GM04503 (cell line): ENCODE measurements at places on chromosomes 7 and 10.

DNA sequence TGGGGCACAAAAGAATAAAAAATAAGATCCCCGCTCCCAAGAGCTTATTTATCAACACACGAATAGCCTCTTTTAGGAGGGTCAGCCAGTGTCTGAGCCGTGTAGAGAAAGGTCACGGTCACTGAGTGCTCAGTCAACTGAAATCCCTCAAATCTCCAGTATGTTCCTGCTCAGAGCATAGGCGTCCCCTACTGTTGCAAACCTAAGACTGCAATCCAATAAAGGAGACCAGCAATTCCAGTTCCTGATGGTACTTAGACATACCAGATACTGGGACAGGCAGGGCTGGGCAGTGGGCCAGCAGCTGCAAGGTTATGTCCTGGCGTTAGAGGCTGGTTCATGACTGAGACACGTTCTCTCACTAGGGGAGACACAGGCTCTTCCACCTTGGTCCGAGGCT, 93.6 kb downstream of the CACNB2 start:
- DNase-seq: no peak

GRCh38 chr10:77849039-77849664, 77.4 kb downstream of the DLG5 start:
- no peak for DNase-seq

- no peak for DNase-seq
These were observed 3.9 kb downstream of the MTERF1 start for GRCh38 chr7:91876391-91877133.

GRCh38 chr10:132577350-132578003, 39.9 kb downstream of the INPP5A start:
- DNase-seq: no peak

DNA sequence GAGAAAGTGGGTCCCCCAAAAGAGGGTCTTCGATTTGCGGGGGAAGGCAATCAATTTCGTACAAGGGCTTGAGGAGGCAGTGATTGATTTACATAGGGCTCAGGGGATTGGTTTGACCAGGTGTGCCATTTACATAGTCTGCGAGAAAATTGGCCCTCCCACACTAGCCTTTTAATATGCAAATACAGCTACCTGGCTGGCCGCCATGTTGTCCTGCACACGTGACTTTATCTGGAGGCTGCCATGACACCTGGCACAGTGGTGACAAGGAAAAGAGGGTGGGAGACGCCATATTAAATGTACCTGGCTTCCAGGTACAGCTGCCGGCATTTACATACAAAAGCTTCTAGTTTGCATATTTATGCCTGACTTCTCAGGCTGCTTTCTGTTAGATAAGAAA, 1577.2 kb upstream of the LRRTM3 start:
- no peak for DNase-seq

DNA sequence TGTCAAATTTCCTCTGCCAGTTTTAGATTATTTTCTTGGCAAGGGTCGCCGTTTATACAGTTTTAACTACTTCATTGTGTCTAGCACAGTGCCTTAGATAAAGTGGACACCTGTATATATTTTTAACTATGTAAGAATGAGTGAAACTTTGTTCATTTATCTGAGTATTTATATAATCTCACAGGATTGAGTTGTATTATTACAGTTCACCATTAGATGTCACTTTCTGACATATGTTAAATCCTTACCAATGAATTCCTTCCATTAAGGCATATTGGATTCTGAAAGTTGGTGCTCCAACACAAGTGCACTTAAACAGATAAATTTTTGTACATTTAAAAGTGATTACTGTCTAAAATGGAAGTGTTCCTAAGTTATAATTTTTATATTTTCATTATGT, 43.0 kb downstream of the ZMYND11 start:
- no peak for DNase-seq

GRCh38 chr10:49167425-49168170, 20.6 kb downstream of the TMEM273 start:
- no peak for DNase-seq

- no peak for DNase-seq
These were observed 16.7 kb downstream of the SKIDA1 start for GRCh38 chr10:21508706-21509331.

- peak; percentile 81 for DNase-seq
These were observed 35.8 kb upstream of the ELN start for GRCh38 chr7:73992101-73992562.

- no peak for DNase-seq
These were observed 232.2 kb downstream of the TMEM178B start for GRCh38 chr7:141306081-141306480.

DNA sequence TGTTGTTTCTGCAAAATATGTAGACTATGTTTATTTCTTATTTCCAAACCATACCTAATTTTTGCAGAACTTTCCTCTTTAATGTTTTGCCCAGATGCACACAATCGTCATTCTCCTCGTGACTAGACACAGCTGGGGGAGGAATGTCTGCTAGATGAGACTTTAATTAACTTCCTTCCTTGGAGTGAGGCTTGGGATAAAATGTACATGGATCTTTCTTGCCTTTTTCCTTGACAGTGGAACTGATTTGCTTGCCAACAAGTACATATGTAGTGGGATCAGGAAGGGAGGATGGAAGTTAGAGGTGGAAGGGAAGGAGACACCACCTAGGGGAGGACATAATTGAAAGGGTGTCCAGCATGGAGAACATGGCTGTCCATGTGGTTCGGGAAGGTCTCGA, 172.5 kb downstream of the VTI1A start:
- no peak for DNase-seq

- no peak for DNase-seq
These were observed 44.9 kb downstream of the MINDY3 start for GRCh38 chr10:15815242-15815885.

DNA sequence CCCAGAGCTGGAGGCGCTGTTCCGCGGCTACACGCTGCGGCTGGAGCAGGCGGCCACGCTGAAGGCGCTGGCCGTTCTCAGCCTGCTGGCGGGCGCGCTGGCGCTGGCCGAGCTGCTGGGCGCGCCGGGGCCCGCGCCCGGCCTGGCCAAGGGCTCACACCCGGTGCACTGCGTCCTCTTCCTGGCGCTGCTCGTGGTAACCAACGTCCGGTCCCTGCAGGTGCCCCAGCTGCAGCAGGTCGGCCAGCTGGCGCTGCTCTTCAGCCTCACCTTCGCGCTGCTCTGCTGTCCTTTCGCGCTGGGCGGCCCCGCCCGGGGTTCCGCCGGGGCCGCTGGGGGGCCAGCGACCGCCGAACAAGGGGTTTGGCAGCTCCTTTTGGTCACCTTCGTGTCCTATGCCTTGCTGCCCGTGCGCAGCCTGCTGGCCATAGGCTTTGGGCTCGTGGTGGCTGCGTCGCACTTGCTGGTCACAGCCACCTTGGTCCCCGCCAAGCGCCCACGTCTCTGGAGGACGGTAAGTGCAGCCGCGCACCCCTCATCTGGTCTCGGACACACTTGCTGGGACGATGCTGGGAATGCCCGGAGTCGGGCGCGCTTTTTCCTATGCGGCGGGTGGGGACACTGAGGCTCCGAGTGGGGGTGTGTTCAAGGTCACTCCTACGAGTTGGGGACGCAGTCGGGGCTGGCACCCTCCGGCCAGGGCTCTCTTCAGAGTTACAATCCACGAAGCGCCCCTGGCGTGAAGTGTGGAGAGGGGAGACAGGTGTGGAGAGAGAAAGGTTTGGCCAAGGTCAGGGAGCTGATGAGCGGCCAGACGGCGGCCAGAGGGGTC, 717 bp downstream of the ADCY1 start:
- no peak for DNase-seq

GRCh38 chr10:15747632-15748031, 27.9 kb upstream of the ITGA8 start:
- DNase-seq: no peak
